ENCODE measurements at places on chromosomes 5 and 9.

GRCh38 chr9:89260525-89260924, 50.5 kb upstream of the CKS2 start:
- no peak for DNase-seq

- no peak for DNase-seq
These were observed 161.6 kb upstream of the FBXL17 start for GRCh38 chr5:108543486-108543885.

DNA sequence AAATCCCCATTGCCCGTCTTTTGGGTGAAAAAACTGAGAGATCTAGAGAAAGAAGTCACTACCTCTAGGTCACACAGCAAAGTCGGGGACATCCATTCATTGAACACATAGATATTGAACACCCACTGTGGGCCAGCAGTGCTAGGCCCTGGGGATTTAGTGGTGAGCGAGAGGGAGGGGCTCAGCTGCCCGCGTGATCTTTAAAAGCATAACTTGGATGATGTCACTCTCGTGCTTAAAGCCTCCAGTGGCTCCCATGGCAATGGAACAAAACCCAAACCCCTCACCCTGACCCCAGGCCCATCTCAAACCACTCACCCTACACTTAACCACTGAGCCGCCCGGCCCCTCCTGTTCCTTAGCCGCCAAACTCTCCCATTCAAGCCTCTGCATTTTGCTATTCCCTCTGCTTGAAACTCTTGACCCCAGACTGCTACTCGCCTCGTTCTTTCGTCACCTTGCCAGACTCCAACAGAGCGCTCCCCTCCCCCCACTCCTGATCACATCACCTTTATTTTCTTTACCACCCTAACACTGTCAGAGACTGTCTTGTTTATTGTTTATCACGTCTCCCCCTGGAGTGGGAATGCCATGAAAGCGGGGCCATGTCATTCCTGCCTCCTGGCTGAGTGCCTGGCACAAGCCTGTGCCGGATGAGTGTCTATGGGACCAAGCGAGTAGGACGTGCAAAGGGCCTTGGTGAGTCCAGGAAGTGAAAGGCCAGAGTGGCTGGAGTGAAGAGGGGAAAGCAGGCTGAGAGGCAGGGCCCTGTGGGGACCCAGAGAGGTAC, 710 bp upstream of the PIP5KL1 start:
- peak; percentile 90 for DNase-seq

- DNase-seq: no peak
These were observed 51.7 kb downstream of the IRF1 start for GRCh38 chr5:132438917-132439316.

DNA sequence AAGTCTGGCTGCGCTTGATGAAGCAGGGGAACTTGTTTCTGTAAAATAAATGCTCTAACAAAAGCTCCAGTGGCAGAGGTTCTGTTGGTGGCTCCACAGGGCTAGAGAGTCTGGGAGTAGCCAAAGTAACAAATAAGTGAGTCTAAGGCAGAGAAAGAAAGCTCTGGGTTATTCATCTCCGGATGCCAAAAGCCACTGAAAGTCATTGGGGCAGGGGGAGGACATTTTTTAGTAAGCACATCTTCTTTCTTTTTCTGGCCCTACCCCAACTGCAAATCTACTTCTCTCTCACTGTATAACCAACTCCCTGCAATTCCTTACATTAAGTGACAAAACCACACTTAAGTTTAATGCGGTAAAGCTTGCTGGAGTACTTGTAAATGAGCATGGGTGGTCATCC, 141.6 kb downstream of the INSYN2B start:
- no peak for DNase-seq

- no peak for DNase-seq
These were observed 80.8 kb downstream of the MAPKAP1 start for GRCh38 chr9:125626187-125626586.

- DNase-seq: no peak
These were observed 11.9 kb downstream of the OTULINL start for GRCh38 chr5:14593326-14594021.
